ENCODE measurements at places on chromosomes 3 and 15.

DNA sequence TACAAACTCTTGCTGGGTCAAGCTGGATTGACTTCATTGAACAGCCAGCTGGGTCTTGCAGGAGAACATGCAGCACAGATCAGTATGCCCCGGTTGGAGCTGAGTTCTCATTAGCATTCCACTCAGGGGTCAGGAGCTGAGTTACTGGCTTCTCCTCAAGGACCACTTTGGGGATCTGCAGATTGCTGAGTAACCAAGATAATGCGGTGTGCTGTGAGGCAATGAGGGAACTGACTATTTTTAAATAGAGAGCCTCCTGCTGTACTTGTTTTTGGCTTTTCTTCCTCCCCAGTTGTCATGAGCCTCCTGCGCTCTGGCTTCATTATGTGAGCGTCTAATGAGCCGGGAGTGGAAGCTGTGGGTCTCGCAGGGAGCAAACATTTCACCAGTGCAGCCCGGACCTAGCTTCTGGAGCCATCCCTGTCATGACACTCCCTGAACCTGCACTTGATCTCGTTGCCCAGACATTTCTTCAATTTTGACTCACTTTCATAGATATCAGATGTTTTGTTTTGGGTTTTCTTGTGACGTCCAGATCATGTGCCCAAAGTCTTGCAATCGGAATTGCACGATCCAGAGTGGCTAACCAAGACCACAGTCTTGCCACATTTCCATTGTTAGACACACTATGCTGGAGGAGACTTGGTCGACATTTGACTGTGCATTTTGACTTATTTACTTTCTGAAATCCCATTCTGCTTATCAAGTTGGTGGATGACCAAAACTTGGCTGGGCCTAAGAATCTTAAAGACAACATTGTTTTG, 327.2 kb downstream of the LRTM1 start:
- DNase-seq = no peak

- DNase-seq = peak; percentile 4
These were observed 41.5 kb downstream of the KLHL6 start for GRCh38 chr3:183514021-183514420.

GRCh38 chr3:29335438-29335837, 54.6 kb downstream of the RBMS3 start:
- no peak for DNase-seq

DNA sequence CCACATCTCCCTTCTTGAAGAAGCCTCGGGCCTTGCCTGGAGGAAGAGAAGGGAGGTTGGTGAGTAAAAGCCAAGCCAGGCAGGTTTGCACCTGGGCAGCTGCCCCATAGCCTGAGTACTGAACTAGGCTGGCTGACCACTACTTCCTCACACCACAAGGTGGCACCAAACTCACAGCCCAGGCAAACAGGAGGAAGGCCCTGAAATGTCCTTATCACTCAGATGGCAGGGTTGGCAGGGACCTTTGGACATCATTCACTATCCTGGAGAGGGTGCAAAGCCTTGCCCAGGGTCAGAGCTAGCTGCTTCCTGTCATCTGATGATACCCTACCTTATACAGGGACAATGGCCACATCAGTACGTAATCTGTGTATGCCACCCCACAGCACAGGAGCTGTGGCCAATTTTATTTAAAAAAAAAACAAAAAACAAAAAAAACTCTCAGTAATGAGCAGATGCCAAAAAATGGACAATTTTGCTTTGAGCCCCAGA, 2.2 kb upstream of the GRAMD2A start:
- DNase-seq = peak; percentile 82

DNA sequence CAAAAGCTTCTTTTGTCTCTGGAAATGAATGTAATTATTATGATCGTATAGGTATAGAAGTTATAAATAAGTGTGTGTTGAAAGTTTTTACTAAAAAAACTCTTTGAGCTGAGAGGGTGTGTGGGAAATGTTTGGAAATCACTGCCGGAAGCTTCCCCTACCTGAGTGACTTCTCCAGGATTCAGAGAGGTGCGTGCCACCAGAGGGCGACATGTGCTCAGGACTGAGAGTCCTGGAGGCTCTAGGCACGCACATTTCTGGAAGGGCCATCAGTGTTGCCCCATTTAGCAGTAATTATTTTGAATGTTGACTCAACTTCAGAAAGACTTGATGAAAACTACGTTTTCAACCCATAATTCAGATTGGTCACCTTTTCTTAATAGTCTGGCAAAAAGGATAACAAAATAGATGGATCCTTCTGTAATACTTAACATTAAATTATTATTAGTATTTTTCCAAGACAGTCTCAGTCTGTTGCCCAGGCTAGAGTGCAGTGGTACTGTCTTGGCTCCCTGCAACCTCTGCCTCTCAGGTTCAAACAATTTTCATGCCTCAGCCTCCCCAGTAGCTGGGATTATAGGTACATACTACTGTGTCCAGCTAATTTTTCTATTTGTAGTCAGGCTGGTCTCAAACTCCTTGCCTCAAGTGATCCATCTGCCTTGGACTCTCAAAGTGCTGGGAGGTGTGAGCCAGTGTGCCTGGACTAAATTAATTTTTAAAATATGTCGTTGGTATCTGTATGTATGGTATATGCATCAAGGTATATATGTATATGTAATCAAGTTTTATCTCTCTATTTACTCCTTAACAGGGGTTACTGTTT, 34.5 kb downstream of the GPR171 start:
- DNase-seq = peak; percentile 89

GRCh38 chr3:71817262-71817661, 32.3 kb upstream of the PROK2 start:
- DNase-seq = no peak

- DNase-seq = peak; percentile 49
These were observed 22.0 kb upstream of the ZCWPW2 start for GRCh38 chr3:28326458-28326926.

DNA sequence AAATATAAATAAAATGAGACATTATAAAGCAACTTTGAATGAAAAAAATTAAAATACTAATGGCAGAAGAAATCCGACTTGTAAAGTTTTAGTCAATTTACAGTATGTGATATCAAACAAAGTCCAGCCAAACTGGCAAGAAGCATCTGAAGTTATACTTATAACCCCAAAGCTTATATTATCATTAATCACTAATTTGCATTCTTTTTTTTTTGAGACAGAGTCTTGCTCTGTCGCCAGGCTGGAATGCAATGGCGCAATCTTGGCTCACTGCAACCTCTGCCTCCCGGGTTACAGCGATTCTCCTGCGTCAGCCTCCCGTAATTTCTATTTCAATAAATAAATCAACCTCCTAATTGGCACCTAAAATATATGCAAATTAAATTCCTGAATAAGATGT, 80.1 kb downstream of the AQR start:
- DNase-seq = no peak

Measured in activated CD4-positive, alpha-beta memory T cell treated with anti-CD3 and anti-CD28 coated beads for 36 hours (primary cell).